Amygdala (tissue), 56 donors: ENCODE measurements at places on chromosomes 13 and 19.

DNA sequence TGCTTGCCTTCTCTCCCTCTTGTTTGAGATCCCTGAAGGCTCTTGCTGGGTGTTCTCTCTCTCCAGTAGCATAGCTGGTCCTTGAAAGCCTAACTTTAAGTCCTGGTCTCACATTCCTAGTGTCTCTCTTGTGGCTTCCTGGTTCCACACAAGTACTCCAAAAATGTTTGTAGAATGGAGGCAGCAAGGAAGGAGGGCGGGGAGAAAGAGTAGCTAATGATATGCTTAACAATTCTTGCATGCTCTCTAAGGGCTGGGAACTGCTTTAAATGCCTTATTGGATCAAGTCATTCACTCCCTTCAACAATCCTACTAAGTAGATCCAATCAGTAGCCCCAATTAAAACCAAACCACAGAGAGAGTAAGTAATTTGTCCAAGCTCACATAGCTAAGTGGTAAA lies 357.3 kb downstream of the KLF5 start:
- DNase-seq: no peak

- peak; percentile 66 for DNase-seq
These were observed 38.7 kb upstream of the C1QTNF9 start for GRCh38 chr13:24270639-24271141.

- no peak for DNase-seq
These were observed 8.8 kb downstream of the SAFB start for GRCh38 chr19:5631567-5632240.

- no peak for DNase-seq
These were observed 11.2 kb downstream of the WDFY2 start for GRCh38 chr13:51595416-51595815.

DNA sequence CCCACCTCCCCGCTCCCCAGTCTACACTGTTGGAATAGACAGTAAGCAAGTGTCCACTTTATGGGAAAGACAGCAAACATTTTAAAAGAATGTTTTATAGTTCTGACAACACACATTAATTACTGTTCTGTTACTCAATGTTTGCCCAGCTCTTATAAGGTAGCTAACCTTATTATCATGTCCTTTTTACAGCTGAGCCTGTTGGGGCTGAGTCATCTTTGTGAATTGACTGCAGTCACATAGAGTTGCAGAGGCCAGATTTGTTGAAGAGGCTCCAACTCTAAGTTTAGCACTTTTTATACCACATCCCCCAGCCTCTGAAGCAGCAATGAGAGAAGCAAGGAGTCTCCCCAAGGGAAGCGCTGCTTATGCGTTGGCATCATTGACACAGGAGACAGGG lies 76.2 kb downstream of the C13orf42 start:
- no peak for DNase-seq

DNA sequence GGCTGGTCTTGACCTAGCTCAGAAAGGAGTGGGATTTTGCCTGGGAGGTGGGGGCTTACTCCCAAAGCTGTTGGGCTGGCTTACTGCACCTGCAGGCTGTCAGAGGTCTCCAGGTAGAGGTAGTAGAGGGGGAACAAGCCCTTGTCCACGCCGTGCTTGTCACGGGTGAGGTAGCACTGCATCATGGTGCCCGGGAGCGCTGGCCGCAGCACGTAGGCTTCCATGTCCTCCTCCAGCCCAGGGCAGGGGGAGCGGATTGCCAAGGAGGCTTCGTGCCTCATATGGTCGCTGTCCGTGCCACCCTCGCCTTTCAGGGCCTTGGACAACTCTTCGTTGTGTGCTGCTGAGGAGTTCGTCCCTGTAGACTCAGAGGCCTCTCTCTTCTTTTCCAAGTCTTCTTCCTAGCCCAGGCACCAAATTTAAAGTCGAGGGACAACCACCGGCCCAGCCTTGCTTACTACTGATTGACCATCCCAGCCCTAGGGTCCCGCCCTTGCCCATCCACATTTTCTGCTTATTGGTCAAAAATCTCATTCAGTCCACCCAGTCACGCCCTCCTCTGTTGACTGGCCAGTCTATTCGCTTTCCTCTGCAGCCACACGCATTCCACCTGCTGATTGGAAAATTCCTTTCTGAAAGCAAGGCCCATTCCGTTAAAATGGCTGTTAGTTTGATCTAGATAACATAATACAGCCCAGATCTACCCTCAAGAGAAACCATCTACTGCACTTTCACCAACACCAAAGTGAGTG lies 10.5 kb downstream of the TULP2 start:
- no peak for DNase-seq

- no peak for DNase-seq
These were observed 3.2 kb downstream of the KRI1 start for GRCh38 chr19:10562609-10563008.

GRCh38 chr19:35293363-35293739 lies 1.4 kb downstream of the MAG start:
- no peak for DNase-seq

DNA sequence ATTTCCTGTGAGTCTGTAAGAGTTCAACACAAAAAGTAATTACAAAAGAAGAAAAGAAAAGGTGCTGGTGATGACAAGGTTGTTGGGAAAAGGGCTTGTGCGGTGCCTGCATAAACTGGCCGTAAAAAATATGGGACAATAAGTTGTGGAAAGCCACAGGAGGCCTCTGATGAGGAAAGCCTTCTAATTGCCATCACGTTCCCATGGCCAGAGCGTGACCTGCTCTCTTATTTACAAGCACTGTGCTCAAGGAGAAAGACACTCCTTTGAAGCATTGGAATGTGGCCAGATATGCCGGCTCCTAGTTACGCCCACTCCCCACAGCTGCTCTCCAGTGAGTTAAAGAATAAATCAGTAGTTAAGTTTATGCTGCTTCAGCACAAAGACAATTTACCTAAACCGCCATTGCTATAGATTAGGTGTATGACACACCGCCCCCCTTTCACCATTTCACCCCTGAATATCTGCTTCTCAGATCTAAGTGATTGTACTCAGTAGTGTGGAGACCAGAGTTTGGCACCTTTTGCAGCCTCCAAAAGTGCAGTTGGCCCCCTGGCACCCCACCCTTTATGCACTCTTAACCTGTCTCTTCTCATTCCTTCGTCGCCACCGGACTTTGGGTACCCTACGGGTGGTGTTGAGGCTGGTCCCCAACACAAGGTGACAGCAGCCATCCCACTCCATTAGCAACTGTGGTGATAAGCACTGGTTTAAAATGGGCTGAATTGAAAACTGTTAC lies 8.1 kb upstream of the PGLYRP1 start:
- DNase-seq: no peak

- no peak for DNase-seq
These were observed 9.7 kb downstream of the ELAVL1 start for GRCh38 chr19:7995810-7996158.

DNA sequence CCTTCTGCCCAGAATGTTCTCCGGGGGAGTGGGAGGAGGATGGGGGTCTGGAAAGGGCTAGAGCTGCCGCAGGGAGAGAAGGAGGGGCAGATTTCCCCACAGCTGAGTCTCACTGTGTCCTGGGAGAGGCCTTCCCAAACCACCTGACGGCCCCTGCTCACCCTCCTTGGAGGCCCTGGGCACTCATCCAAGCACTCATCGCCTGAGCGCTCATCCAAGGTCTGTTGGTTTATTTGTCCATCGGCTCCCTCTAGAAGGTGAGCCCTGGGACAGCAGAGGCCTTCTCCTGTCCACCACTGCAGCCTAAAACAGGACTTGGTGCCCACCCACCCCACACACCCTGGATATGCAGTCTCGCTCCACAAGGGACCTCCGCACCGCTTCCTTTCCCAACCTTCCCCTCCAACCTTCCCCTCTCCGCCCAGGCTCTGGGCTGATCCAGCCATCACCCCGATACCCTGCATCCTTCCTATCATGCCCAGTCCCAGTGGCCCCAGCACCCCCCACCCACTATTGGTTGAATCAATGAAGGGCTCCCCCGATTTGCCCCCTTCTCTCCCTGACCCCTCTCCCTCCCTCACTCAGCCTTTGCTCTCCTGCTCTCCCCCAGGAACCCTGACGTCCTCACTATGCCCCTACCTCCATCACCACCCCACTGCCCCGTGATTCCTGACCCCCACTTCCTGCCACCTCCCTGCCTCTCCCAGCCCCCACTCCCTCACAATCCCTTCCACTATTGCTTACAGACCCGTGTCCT lies 1.7 kb downstream of the UBXN6 start:
- DNase-seq: peak; percentile 24

DNA sequence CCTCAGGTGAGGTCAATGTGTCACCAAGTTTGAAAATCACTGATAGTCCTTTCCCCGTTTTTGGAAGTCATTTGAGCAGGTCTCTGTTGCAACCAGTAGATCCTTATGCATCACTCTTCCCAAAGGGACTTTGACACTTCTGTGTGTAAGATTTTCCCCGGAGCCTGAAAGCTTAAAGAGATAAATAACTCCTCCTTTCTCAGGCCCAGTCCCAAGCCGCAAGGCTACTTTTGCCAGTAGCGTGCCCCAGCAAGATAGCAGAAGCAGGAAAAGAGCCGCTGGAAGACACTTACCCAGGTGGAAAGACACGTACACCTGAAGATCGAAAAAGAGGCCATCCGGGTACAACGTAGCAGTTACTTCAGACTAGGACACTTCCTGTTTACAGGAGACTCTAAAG lies 106.9 kb downstream of the CYSLTR2 start:
- no peak for DNase-seq

DNA sequence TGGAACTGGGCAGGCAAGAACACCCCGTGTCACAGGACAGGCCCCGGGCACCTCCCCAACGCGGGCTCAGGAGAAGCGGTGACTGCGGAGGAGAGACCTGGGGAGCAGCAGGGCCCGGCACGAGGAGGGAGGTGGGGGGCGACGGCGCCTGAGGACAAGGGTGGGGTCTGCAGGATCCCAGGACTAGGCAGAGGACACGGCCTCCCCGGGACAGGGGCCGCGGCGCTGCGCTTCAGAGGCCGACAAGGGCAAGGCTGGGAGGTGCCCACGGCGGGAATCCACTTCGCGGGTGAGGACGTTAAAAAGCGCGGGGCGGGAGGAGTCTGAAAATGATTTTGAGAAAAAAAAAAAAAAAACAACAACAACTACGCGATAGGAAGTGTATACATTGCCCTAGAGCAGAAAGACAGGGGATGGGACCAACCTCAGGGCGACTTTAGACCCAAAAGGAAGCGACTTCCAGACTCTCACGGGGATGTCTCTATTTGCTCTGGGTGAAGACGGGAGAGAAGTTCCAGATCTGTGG lies 44.9 kb downstream of the ZNF611 start:
- no peak for DNase-seq

- no peak for DNase-seq
These were observed 14.6 kb downstream of the LNX2 start for GRCh38 chr13:27605610-27606200.

- DNase-seq: no peak
These were observed 62.2 kb upstream of the ARGLU1 start for GRCh38 chr13:106630162-106630561.
